ENCODE measurements at places on chromosomes 3 and 15.

DNA sequence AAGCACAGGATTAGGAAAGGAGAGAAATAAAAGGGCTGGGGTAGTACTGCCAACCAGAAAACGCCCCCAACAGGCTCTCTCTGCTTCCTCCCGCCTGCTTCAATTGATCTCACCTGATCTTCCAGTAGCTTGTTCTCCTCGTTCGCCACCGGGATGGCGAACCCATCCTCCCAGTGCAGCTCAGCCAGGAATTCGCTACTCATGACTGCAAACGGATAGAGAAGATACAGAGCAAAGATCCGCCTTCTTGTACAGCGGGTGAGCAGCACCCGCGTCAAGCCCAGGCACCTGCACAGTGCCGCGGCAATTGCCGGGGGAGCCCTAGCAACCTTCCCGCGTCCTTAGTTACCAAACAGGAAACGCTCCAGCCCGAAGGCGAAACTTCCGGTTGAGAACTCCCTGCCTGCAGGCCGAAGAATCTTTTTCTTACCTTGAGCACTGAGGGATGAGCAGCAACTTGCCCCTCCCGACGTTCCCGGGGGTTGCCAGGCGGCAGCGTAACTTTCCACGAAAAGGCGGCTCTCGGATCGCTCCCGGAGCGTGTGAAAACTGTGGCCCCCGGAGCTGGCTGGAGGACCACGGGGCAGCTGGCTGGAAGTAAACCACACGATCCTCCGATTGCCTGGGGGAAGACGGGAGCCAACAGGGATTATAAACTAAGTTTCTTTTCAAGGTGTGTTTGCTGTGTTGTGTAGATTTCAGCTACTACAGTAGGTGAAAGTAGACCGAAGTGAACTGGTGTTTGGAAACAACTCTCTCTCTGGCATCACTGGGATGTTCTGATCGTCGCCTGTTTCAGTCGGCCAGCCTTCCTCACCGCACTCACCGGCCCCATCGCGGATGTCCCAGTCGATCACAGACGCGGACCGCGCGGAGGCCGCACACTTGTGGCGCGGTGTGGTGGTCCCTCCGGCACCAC lies at the start of gene CCDC39:
TSS of gene CCDC39 (minus strand) at position 312 of the 919 bp plus-strand sequence. CDS start at position 203, 109 bp downstream.
- peak; percentile 74 for DNase-seq

- DNase-seq: no peak
Measured at GRCh38 chr3:46535746-46536145, 30.4 kb downstream of the LRRC2 start.

DNA sequence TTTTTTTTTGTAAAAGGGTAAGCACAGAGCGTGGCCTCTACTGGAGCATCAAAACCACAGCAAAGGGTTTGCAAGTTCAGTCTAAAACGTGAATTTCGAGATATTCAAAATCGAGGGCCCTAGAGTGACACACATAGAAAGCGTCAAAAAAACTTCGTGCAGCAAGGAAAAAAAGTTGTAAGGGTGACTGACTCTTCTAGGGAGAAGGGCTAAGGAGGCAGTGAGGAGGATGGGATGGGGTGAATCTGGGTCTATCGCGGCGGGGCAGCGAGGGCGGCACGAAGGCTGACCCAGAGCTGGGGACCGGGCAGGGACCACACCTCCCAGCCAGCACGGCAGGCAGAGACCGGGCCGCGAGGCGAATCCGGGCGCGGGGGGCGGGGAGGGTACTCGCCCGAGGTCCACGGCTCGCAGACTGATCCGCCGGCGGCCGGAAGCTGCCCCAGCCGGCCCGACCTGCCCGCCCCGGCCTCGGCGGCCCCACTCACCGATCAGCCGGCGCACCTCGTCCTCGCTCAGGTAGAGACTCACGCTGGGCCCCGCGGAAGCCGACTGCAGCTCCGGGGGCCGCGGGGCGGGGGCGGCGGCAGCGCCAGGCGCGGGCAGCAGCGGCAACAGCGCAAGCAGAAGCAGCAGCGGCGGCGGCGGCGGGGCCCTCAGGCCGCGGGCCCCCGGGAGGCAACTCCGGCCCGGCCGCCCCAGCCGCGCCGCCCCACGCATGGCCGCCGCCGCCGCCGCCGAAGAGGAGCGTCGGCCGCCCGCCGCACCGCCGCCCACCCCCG lies 533 bp downstream of the RYK start:
- DNase-seq: peak; percentile 25

- DNase-seq: no peak
Measured at GRCh38 chr3:124273651-124274050, 281.7 kb upstream of the ROPN1 start.

DNA sequence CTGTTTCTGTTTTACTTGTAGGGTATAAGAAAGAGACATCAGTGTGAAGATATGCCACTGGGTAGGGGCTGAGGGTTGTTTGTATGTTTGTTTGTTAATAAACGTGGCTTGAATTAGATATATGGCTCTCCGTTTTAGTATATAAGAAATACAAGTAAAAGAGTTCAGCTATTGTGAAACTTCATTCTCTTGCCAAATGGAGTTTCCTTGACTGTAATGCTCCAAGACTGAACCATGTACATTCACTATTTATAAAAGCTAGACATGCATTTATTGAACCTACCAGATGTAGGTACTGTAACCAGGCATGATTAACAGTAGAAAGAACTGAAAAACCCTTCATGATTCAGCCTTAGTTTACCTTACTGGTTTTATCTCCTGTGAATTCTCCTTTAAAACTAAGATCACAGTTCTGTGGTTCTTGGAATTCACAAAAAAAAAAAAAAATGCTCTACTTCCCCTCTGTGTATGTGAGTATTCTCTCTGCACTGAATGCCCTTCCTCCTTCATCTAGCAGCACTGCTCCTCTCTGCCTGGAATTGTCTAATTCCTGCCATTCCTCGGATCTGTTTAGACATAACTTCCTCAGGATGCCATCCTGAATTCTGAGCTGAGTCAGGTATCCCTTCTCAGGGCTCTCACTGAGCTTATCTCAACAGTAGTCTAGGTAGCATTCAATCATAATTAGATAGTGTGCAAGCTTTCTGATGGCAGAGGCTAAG lies 504.4 kb downstream of the FHIT start:
- DNase-seq: no peak

DNA sequence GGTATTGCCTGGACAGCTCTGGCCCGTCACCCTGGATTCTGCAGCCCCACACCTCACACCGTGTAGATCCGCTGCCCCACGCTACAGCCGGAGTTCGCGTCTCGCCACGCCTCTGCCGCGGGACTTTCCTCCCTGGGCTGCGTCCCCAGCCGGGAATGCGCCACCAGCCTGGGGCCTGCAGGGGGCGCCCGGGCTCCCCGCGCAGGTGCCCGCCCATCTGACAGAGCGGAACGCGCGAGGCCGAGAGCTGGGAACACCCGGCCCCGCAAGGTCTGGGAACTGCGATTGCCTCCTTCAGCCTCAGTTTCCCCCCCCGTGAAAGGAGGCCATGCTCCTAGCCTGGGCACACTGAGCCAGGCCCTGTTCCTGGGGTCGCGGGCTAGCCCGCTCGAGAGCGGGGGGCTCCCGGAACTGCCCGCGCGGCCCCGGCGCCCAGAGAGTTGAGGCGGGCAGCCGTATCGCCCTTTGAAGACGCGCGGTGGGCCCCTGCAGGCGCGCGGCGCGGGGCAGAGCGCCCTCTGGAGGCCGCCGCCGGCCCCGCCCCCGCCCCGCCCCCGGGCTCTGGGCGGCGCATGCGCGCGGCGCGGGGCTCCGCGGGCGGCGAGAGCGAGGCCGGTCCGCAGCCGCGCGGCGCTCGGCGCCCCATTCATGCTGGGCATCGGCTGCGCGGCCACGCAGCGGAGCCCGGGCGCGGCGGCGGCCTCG lies at the start of gene PLXNA1:
TSS of gene PLXNA1 (plus strand) at position 645 of the 705 bp plus-strand sequence. CDS start 5,479 bp downstream, outside the sequence.
- DNase-seq: peak; percentile 83

GRCh38 chr15:78988361-78988911 lies 43.6 kb upstream of the CTSH start:
- DNase-seq: no peak
